Renal cortical epithelial cell (primary cell): ENCODE measurements at places on chromosomes 2 and 18. TPM values are rescaled to one million over a fixed set of nuclear protein-coding genes. Genes with fewer than 3 reads are reported as not detected.
A peak's percentile ranks its signal among the peaks of the same experiment; 100 is the strongest.

The SAG gene
- total RNA-seq: not detected in 2 replicates

The HRH4 gene
- 0.05 TPM in 1 of 2 replicates, not detected in the other for total RNA-seq

The ASTL gene
- not detected in 2 replicates for total RNA-seq

The HJURP gene
- 1.1 and 13.0 TPM in 2 replicates for total RNA-seq

The CYBRD1 gene
- 13.9 and 63.1 TPM in 2 replicates for total RNA-seq

The SKOR2 gene
- not detected in 2 replicates for total RNA-seq

The WNT6 gene
- 3.5 TPM in 1 of 2 replicates, not detected in the other for total RNA-seq

The SLC23A3 gene
- total RNA-seq: 1.0 and 1.6 TPM in 2 replicates

The ACMSD gene
- 3.3 and 21.7 TPM in 2 replicates for total RNA-seq

GRCh38 chr2:120566331-120567035 is 169.2 kb upstream of the GLI2 start:
- peak; percentile 82 for DNase-seq

DNA sequence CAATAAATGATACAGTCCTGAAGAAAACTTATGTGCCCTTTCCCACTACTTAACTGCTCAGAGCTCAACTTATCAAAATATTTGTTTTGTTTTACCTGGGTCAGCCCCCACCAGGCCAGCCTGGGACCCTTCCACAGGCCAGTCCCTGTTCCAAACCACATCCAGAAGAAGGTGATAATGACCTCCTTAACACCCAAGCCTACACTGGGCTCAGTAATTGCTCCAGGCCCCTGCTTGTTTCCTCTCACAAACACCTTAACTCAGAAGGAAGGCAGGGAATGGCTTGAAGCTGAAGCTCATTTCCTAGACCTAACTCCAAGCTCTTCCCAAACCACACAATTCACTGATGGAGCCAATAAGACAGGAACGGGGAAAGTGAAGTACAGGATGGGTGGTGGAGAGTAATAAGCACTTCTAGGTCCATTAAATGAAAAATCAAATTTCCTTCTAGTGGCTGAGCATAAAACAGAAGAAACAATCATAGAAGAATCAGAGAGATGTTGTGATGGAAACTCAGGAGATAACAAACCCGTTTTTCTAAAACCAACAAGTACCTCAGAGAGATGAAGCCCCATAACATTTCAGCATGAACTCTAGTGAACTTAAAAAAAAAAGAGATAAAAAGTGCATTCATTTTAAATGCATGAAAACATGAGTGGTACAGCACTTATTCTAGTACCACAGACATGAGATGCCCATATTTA is 133.4 kb upstream of the ITGB6 start:
- no peak for DNase-seq

DNA sequence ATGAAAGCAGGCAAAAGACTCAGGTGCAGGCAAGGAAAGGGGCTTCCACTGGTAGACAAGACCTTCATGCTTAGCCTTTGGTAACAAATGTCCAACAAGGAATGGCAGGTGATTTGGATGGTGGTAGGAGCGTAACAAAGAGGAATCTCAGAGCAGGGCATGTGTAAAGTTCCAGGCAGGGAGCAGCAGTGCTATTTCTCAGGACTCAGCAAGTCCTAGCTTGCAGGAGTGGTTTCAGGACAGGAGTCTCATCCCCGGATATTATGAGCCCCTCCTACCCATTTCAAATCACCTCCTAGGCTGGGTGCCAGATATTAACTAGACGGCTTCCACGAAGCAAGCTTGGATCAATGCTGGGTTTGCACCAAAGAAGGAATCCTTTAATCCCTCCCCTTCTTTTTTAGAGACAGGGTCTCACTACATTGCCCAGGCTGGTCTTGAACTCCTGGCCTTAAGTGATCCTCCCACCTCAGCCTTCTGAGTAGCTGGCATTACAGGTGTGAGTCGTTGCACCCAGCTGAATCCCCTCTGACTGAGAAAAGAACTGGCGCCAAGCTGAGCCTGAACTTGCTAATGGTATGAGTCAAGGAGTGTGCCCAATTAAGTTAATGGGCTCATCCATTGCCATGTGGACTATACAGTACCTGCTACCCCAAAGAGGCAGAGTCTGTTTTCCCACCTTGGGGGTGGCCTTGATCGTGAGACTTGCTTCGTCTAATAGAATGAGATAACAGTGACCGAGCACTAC is 190.3 kb downstream of the ARL4C start:
- DNase-seq: no peak

GRCh38 chr2:230422149-230422548 is 6.1 kb downstream of the SP100 start:
- DNase-seq: no peak

DNA sequence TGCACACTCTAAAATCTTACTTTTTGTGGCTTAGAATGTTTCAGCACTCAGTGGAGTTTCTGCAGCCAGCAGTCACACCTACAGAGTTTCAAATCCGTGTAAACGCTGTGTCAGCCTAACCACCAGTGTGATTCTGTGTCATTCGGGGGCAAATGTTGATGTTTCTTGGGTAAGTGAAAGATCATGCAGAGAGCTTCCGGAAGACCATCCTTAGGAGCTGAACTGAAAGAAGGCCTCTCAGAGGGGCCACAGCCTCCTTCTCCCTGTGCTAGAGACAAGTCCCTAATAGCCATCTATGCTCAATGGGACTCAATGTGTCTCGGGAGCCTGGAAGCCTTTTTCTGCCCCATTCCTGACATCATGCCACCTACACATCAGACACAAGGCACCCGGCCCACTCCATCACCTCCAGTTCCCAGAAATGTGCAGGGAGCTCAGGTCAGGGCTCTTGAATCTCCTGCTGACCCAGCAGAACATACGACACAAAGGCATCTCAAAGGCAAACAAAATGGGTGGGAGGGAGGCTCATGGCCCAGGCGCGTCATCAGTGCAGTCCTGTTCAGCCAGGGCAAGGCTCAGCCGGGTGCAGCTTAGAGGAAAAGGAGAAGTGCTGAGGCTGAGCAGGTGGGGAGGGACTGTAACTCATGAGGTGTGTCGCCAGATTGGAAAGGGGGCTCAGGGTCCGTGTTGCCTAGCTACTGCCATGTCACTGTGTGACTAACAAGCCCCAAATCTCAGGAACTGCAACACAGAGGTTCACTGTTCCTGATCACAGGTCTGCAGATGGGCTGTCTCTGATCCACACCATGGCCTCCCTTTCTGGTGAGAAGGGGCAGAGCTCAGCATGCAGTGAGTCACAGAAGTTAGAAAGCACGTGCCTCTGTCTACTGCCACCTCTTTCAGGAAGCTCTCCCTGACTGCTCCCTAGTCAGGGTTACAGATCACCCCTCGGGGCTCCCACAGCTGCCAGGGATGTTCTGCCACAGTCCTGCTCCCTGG is 82.0 kb downstream of the SMAD7 start:
- no peak for DNase-seq

GRCh38 chr2:239712755-239713154 is 311.9 kb upstream of the HDAC4 start:
- DNase-seq: no peak

- peak; percentile 64 for DNase-seq
Observed at GRCh38 chr18:26536032-26536431, 12.3 kb downstream of the KCTD1 start.

DNA sequence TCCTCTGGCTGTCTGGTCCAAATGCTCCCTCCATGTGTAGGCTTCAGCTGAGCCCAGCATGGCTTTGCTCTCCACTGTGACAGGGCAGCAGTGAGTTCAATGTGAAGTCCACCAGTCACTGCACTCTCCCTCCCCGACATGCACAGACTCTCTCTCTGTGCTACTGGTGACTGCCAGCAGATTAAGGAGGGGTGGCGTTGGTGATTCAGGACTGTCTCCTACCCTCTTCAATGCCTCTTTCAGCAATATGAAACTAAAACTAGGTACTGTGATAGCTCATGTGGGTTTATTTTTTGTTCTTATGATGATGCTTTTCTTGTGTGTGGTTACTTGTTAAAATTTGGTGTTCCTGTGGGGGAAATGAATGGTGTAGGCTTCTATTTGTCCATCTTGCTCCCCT is 201.0 kb upstream of the RBMS1 start:
- DNase-seq: no peak

- no peak for DNase-seq
Observed at GRCh38 chr2:7919510-7919909, 762.3 kb upstream of the ID2 start.

DNA sequence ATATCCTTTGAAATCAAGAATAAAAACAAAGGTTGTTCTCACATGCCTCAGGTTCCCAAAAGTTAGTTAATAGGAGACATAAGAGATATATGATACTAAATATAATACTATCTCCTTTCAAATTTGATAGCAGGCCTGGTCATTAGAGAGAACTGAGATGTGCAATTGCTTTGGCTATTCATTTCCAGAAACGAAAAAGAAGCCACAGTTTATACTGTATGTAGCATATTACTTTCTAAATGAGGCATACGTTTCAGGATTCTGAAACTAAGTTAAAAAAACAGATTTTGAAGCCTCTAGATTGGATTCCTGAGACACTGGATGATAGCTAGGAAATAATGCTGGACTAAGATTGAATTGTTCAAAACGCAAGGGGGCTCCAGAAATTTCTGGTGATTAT is 7.1 kb downstream of the PPP1R1C start:
- no peak for DNase-seq

- DNase-seq: peak; percentile 72
Observed at GRCh38 chr2:205858881-205859441, 176.7 kb downstream of the NRP2 start.

DNA sequence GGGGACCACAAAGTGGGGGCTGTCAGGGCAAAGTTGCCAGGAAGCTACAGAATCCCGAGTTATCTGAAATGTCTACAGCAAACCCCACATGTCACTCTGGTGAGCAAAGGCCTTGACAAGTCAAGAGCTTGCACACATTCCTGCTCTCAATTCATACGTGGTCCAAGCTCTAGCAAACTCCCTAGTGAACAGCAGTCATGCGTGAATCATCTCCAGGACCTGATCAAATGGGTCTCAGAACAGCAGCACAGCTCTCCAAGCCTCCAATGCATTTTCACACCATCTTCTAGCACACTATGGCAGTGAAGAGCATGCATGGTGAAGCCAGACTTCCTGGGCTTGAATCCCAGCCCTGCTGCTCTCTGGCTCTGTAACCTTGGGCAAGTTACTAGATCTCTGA is 68.5 kb downstream of the MYO5B start:
- DNase-seq: peak; percentile 89

- DNase-seq: no peak
Observed at GRCh38 chr2:74444498-74445318, 3.0 kb upstream of the RTKN start.

- DNase-seq: peak; percentile 84
Observed at GRCh38 chr2:197993830-197994229, 189.4 kb downstream of the PLCL1 start.

GRCh38 chr2:141331127-141331526 is 799.7 kb downstream of the LRP1B start:
- peak; percentile 97 for DNase-seq

- DNase-seq: no peak
Observed at GRCh38 chr18:22307528-22307927, 110.2 kb downstream of the CTAGE1 start.

DNA sequence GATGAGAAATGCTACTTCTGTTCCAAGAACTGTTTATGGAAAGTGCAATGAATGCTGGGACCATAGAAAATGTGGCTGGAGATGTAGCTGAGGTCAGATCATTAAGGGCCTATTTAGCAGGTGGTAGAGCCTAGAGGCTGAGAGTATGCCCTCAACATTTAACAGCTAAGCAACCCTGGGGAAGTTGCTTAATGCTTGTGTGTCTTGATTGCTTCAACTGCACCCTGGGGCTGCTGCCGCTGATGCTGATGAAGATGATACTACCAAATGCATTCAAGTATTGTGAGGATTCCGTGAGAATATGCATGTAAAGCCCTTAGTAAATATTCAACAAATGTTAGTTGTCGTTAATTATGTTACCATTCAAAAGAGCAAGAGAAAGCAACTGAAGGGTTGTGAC is 273.2 kb downstream of the BCL11A start:
- DNase-seq: no peak
